ENCODE measurements at places on chromosomes 4 and X. TPM values are rescaled to one million over a fixed set of nuclear protein-coding genes. Genes with fewer than 3 reads are reported as not detected.

Gene SSX3
- total RNA-seq = not detected

Gene TCP11X2
- total RNA-seq = not detected

Gene CT45A3
- not detected for total RNA-seq

Gene NDP
- 4.4 TPM for total RNA-seq

Gene KLF8
- total RNA-seq = 18.4 TPM

Gene DRD5
- total RNA-seq = not detected

Gene PHEX
- 4.3 TPM for total RNA-seq

Gene EDA
- 13.5 TPM for total RNA-seq

Gene HERC5
- total RNA-seq = 13.8 TPM

Gene RIPPLY1
- not detected for total RNA-seq

Gene FAT4
- total RNA-seq = 15.6 TPM

Gene VCX3A
- not detected for total RNA-seq

- H3K4me3 ChIP-seq = no peak overlapping the region
- H3K27me3 ChIP-seq = no peaks in the 10 kb centered on the region
- H3K27ac ChIP-seq = no peak overlapping the region
- no peaks in the 10 kb centered on the region for H3K36me3 ChIP-seq
Observed at GRCh38 chrX:40278340-40279090, 180.8 kb upstream of the BCOR start.

DNA sequence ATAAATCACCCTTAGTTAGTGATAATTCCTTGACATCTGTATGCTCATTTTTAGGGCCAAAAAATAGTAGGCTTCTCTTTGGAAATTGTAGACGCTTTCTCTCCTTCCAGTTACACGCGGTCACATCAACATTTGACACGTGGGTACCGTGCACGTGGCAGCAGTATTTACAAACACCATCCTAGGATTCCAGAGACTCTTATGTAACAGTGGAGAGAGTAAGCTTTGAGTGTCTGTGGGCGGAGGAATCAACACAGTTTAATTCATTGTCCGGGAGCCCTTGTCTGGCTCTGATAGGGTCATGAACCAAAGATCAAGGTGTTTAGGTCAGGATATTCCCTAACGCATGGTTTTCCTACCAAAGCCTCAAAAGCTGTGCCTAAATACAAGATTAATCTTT is 12.2 kb downstream of the TET2 start:
- no peak for DNase-seq
- H3K36me3 ChIP-seq = no peaks in the 10 kb centered on the region
- H3K4me1 ChIP-seq = no peaks in the 10 kb centered on the region
- H3K27me3 ChIP-seq = no peaks in the 10 kb centered on the region

GRCh38 chr4:53899586-53900270 is 164.7 kb downstream of the CHIC2 start:
- no peak overlapping the region for H3K4me3 ChIP-seq
- DNase-seq = peak; percentile 53
- H3K27me3 ChIP-seq = no peaks in the 10 kb centered on the region
- H3K27ac ChIP-seq = peak overlapping the region; percentile 71

DNA sequence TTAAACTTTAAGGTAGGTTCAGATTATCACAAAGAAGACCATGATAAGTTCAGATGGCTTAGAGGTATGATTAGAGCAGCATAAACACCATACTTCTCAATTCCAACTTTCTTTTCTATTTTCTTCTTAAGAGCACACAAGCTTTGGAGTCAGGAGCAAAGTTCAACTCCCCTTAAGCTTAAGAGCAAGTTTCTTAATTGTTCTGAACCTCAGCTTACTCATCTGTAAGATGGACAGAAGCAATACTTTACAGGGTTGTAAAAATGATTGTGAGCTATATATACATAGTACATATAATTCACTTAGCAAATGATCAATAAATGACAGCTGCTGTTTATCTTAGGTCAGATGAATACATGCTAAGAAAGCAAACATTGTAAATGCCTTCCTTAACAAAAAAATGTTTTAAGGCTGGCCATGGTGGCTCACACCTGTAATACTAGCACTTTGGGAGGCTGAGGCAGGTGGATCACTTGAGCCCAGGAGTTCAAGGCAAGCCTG is 25.0 kb upstream of the RPS3A start:
- no peaks in the 10 kb centered on the region for H3K36me3 ChIP-seq
- no peak overlapping the region for H3K4me3 ChIP-seq
- no peaks in the 10 kb centered on the region for H3K27me3 ChIP-seq
- no peaks in the 10 kb centered on the region for H3K4me1 ChIP-seq
- DNase-seq = no peak
- H3K27ac ChIP-seq = no peak overlapping the region

DNA sequence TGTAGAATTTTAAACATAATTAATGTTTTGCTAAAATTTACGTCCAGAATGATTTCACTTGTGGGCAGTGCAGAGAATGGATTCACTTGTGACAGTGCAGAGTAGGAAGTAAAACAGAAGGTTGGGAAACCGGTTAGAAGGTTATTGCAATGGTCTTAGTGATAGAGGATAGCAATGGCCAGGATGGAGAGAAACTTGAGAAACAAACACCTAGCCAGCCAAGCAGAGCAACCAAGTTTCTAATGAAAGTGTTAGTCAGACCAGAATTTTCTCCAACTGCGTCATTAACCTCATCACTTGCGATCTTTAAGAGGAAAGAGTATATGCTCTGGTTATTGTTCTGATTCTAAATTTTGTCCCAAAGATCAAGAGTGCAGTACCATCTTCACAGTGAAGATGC is 50.0 kb upstream of the TBC1D9 start:
- DNase-seq = no peak
- H3K27me3 ChIP-seq = no peaks in the 10 kb centered on the region
- H3K4me3 ChIP-seq = no peak overlapping the region
- H3K36me3 ChIP-seq = no peaks in the 10 kb centered on the region

- no peaks in the 10 kb centered on the region for H3K36me3 ChIP-seq
- peak within 1 kb of the TSS; percentile 71 for H3K27ac ChIP-seq
- H3K4me1 ChIP-seq = no peaks in the 10 kb centered on the region
- DNase-seq = peak; percentile 55
- peak within 1 kb of the TSS; percentile 48 for H3K4me3 ChIP-seq
- H3K27me3 ChIP-seq = no peaks in the 10 kb centered on the region
Observed at GRCh38 chr4:176792326-176793059, at the start of gene VEGFC. TSS of gene VEGFC (minus strand) at chr4:176792922. CDS start at chr4:176792311, 611 bp downstream.

- no peaks in the 10 kb centered on the region for H3K4me1 ChIP-seq
- H3K27me3 ChIP-seq = no peaks in the 10 kb centered on the region
- no peak overlapping the region for H3K4me3 ChIP-seq
- no peaks in the 10 kb centered on the region for H3K36me3 ChIP-seq
Observed at GRCh38 chr4:41718907-41719306, 29.6 kb downstream of the PHOX2B start.

DNA sequence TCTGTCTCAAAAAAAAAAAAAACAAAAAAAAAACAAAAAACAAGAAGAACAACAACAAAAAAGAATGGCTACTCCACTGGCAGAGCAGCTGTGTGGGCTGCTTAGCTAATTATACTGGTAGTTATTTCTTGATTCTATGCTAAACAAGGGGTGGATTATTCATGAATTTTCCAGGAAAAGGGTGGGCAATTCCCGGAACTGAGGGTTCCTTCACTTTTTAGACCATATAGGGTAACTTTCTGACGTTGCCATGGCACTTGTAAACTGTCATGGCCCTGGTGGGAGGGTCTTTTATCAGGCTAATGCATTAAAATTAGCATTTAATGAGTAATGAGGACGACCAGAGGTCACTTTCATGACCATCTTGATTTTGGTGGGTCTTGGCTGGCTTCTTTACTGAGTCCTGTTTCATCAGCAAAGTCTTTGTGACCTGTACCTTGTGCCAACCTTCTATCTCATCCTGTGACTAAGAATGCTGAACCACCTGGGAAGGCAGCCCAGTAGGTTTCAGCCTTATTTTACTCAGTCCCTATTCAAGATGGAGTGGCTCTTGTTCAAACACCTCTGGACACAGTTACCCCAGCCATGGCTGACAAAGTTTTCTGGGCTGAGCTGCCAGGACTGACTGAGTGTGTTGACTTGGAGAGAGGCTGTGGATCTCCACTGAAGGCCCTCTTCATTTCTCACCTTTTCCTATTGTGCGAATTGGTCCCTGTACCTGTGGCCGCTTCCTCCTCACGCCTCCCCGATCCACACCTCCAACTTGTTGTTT is 1.3 kb upstream of the OCIAD2 start:
- H3K36me3 ChIP-seq = no peaks in the 10 kb centered on the region
- H3K4me1 ChIP-seq = no peaks in the 10 kb centered on the region
- DNase-seq = no peak
- no peak overlapping the region for H3K27ac ChIP-seq

- DNase-seq = no peak
- H3K27me3 ChIP-seq = no peaks in the 10 kb centered on the region
- H3K27ac ChIP-seq = no peak overlapping the region
- no peaks in the 10 kb centered on the region for H3K36me3 ChIP-seq
Observed at GRCh38 chrX:131881194-131881593, 141.9 kb upstream of the STK26 start.

GRCh38 chrX:997631-998137 is 214.8 kb downstream of the CRLF2 start:
- no peak overlapping the region for H3K4me3 ChIP-seq
- no peak overlapping the region for H3K27ac ChIP-seq
- H3K36me3 ChIP-seq = no peaks in the 10 kb centered on the region
- H3K4me1 ChIP-seq = no peaks in the 10 kb centered on the region
- H3K27me3 ChIP-seq = no peaks in the 10 kb centered on the region
- DNase-seq = no peak

DNA sequence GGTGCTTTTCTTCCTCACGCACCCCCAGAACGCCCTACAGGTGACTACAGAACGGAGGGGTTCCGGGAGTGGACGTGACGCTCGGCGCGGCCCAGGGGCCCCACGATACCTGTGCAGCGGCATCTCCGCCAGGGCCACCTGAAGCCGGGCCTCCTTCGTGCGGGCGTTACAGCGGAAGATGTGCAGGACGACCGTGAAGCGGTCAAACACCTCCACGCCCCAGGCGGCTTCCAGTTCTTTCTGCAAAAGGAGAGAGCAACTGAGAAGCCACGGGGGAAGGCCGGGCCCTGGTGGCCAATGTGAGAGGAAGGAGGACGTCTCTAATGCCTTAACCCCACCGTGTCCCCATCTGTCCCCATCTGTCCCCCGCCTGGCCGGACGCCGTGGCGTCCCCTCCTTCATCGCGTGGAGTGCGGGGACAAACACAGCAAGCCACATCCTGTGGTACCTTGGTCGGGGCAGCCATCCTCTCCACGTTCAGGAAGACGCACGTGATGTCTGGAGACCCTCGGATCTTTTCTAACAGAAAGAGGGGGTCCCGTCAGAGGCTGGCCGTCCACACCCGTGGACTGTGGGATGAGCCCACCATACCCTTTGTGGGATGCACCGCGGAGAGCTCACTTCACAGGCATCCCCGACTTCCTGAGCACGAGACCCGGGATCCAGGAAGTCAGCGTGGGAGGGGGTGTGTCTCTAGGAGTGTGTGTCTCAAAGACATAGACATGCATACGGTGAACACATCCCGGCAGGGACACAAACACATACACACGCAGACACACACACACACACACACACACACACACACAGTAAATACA is 3.6 kb downstream of the GTPBP6 start:
- H3K36me3 ChIP-seq = no peaks in the 10 kb centered on the region
- H3K27ac ChIP-seq = no peak overlapping the region
- H3K27me3 ChIP-seq = no peaks in the 10 kb centered on the region
- no peak overlapping the region for H3K4me3 ChIP-seq
- no peak for DNase-seq
- H3K4me1 ChIP-seq = peaks cover 6% of the 10 kb centered on the region

DNA sequence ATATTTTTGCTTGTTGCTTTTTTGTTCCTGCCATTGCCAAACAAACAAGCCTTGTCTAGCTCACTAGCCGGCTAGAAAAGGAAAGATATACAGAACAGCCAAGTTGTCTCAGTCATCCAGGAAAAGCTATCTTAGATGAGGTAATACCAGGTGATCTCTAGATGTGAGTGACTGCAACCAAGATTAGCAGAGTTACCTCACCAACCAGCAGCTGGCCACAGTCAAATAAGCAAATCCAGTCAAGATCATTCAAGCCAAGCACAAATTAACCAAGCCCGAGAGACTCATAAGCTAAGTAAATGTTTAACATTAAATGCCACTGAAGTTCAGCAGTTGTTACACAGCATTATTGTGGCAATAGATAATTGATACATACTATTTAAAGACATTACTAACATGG is 108.6 kb downstream of the CENPC start:
- no peak overlapping the region for H3K4me3 ChIP-seq
- no peaks in the 10 kb centered on the region for H3K27me3 ChIP-seq
- H3K36me3 ChIP-seq = no peaks in the 10 kb centered on the region
- no peak overlapping the region for H3K27ac ChIP-seq

GRCh38 chr4:68469482-68469881 is 22.2 kb downstream of the TMPRSS11E start:
- no peaks in the 10 kb centered on the region for H3K4me1 ChIP-seq
- no peak overlapping the region for H3K27ac ChIP-seq
- DNase-seq = no peak

DNA sequence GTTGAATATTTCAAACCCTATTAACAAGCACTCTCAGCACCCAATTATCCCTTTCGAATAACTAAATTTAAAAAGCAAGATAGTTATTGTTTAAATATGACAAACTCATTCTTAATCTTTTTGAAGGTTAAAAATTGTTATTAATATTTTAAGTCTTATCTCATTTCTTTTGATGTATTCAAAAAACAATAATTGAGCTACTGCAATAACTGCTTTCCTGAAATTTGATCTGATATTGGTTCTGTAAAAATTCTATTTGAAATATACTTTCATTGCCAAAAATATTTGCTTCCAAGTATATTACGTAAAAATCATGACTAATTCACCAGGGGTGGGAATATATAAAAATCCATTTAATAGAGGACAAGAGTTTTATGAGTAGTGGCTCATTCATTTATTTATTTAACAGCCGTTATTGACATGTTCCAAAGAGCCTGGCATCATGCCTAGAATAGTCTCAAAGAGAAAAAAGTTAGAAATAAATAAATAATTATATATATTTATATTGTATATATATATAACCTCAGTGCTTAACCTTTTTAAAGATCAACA is 34.4 kb downstream of the GLRA3 start:
- H3K4me1 ChIP-seq = no peaks in the 10 kb centered on the region
- no peak overlapping the region for H3K4me3 ChIP-seq
- DNase-seq = no peak
- no peak overlapping the region for H3K27ac ChIP-seq

DNA sequence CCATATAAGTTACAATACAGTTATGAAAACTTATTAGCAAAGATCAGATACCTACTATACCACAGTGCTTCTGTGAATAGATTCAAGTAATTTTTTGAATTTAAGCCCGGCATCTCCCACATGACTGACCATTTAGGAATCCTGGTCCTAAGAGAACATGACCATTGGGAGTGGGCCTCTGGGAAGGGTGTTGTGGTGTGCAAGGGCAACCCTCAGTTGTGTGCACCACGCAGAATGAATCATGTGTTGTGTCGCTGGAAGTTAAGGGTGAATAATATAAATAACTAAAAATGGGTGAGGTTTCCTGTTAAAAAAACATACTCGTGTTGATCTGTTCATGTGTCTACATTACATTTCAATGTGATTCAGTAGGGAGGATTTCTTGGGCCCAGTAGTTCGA is 15.5 kb downstream of the CPE start:
- DNase-seq = no peak
- H3K4me1 ChIP-seq = no peaks in the 10 kb centered on the region
- no peaks in the 10 kb centered on the region for H3K36me3 ChIP-seq
- no peak overlapping the region for H3K27ac ChIP-seq
- H3K4me3 ChIP-seq = no peak overlapping the region

Data from uterus (tissue), 4 donors.